Pancreas (tissue), 10 donors: ENCODE measurements at places on chromosomes 16 and 17.
A peak's percentile ranks its signal among the peaks of the same experiment; 100 is the strongest.

GRCh38 chr17:40241252-40241834, 22.2 kb downstream of the WIPF2 start:
- no peak for DNase-seq

DNA sequence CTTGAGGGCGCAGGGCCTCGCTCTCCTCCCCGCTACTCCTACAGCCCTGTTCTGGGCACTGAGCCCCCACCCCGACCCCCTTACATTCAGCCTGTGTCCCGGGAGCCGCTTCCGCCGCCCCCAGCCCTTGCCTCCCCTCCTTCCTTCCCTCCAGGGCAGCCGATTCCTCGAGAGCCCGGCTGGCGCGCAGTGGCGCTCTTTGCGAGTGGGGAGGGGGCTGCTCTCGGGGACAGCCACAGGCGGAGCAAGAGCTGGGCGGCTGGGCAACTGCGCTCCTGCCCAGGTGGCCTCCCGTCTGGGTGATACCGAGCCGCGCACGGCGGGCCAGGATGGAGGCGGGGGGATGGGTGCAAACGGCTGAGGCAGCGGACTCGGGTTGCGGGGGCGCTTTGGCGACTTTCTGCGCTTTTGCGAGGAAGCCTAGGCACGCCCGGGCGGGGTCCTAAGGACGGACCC, 1.2 kb downstream of the MMP15 start:
- peak; percentile 90 for DNase-seq

DNA sequence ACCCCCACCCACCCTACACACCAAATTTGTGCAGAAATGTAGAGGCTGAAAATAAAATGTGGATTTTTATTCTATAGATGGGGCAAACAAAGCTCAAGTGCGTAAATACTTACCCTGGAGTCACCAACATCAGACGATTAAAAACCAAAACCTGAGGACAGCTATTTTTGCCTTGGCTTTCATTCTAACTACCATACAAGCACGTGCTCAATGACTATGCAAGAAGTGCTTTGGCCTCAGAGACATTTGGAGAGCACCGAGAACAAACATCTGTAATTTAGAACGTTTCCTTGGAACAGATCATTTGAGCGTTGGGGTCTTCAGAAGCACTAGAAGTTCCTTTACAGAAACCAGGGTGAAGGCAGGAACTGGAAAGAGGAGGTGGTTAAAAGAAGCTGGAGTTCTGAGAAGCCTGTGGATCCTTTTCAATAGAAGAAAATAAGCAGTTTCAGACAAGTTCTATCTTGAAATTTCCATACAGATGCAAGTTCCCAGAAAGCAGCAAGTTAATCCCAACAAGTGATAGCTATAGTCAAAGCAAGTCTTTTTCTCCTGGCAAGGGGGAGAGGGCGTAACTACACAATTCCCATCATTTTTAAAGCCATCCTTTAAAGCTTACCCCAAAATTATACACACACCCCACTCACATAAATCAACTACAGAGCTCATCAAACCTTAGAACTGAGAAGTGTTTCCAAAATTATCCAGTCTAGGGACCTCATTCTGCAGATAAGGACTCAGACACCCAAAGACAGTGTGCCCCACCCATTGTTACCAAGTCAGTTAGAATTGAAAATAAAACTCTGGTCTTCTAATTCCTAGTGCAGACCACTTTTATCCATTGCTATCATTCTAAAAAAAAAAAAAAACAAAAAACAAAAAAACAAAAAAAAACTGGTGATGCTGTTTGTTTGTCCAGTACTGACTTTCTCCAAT, 29.6 kb upstream of the CDRT4 start:
- DNase-seq: no peak

GRCh38 chr17:81412490-81413093, 17.3 kb downstream of the BAHCC1 start:
- no peak for DNase-seq

DNA sequence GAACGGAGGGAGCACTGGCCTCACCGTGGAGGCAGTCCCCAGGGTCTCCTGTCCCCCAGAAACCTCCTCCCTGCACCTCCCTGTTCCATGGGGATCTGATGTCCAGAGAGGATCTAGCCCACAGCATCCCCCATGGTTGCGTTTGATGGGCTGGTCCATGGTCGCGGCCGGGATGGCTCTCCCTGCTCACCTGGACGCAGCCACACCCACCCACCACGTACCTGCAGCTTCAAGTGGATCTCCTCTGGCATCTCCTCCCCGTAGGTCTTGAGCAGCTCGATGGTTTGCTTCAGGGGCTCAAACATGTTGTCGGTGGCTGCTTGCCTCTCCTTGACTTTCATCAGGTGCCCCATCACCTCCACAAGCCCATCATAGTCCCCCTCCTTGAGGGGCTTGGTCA, 47.9 kb downstream of the DNAH17 start:
- no peak for DNase-seq

- DNase-seq: no peak
Measured at GRCh38 chr17:80848449-80849102, 143.1 kb upstream of the CHMP6 start.

DNA sequence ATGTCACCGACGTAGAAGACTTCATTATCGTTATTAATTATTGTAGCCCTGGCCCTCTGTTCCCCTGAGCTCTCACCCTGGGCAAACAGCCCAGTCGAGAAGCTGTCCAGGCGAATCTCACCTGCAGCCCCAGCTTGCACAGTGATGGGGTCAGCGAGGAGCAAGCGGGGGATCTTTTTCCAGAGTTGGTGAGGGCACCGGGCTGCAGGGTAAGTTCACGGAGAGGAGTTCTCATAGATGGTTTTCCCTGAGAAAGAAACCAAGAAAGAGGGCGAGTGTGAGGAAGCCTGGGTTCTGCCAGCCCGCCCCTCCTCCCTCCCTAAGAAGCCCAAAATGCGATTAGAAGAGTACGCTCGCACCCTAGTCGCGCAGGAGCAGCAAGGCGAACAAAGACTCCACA, 436 bp downstream of the SPAG5 start:
- no peak for DNase-seq

- DNase-seq: peak; percentile 35
Measured at GRCh38 chr17:38657824-38658740, 16.7 kb downstream of the EPOP start.

- DNase-seq: no peak
Measured at GRCh38 chr17:48228720-48229119, 121.2 kb downstream of the SNX11 start.

GRCh38 chr16:35908942-35909341, 2449.5 kb downstream of the TP53TG3F start:
- DNase-seq: no peak
